Activated CD4-positive, CD25-positive, alpha-beta regulatory T cell treated with anti-CD3 and anti-CD28 coated beads, Interleukin-2, amount 50 U/mL, for 72 hours (primary cell): ENCODE measurements at places on chromosomes 1 and 21.
A peak's percentile ranks its signal among the peaks of the same experiment; 100 is the strongest.

GRCh38 chr1:26020941-26021646 is 481 bp upstream of the EXTL1 start:
- DNase-seq = no peak

DNA sequence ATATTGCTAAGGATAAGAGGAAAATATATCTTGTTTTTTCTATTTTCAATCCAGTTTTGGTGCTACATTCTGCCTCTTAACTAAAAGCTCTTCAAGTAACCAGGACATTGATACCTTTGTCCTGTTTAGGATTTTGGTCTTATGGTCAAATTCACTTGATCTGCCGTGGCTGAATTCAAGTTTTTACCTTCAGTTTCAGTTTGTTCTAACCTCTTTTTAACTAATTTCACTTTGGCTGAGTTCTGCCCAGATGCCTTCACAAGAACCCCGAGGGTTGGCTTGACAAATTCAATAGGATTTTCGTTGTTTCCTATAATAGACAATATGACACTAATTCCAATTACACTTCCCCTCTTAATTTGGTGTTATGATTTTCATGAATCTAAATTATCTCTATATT is 84.5 kb upstream of the C1orf21 start:
- DNase-seq = no peak

- no peak for DNase-seq
Observed at GRCh38 chr1:110449661-110450651, 993 bp upstream of the PROK1 start.

GRCh38 chr1:63807046-63807445 is 33.2 kb downstream of the ROR1 start:
- no peak for DNase-seq

GRCh38 chr1:27643600-27644368 is 8.8 kb upstream of the FGR start:
- peak; percentile 65 for DNase-seq

DNA sequence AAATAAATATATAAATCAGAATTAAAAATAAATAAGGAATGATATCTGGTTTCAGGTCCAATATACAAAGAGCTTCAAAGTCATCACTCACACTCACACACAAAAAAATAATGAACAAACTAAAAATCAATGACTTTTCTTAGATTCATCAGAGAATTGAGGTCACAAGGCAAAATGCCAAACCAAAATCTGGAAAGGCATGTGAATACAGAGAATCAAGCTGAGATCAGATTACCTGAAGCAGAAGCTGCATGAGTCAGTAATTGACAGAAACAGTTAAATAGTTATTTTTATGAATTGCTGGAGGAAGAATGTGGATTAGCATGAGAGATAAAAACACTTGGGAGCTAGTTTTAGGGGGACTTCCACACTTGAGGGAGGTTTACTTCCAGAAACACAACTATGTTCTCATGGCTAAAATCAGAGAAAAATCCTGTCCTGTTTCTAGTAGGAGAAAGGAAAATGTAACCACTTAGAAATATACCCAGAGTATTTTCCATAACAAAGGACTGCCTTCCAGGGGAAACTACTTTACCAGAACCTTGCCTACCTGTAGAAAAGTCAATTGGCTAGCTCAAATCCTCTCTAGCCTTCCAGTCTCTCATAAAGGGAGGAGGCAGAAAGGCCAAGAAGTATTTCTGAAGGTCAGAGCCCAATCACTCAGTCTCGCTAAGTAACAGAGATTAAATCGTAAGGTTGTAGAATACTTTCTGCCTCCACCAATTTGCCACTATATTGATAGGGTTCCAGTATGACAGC is 536.6 kb upstream of the NR5A2 start:
- no peak for DNase-seq

- no peak for DNase-seq
Observed at GRCh38 chr21:42733037-42733627, 79.7 kb downstream of the PDE9A start.

DNA sequence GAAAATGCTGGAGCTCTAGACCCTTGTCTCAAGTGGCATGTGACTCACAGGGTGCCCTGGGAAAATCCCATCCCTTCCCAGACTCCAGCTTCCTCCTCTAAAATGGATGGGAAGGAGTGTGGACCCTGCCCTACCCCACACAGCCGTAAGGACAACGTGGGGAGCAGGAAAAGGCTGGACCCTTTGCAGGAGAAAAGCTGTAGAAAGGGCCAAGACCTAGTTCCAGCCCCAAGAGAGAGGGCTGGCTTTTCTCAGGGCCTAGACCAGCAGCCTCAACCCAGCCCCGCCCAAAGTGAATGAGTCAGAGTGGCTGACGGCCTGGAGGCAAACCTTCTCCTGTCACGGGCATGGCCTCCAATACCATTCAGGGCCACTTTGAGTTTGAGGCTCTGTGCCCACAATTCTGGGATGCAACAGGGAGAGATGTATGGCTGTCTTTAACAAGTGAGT is 1.1 kb downstream of the LAMB3 start:
- DNase-seq = no peak

DNA sequence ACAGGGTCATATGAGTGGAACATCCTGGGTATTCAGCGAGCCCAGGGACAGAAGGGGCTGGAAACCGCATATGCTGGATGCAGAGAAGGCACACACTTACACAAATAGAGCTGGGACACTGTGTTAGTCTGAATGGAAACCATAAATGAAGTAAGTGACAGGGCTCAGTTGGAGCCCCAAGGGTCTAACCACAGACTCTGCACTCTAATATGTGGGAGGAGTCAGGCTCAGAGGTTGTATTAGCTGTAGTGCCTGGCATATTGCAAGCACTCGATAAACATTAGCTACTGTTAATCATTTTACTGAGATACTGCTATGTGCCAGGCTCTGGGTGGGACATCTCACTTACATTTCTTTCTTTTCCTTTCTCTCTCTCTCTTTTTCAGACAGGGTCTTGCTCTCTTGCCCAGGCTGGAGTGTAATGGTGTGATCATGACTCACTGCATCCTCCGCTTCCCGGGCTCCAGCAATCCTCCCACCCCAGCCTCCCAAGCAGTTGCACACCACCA is 6.5 kb upstream of the OLIG1 start:
- no peak for DNase-seq

GRCh38 chr1:218930472-218931241 is 243.0 kb upstream of the LYPLAL1 start:
- no peak for DNase-seq

DNA sequence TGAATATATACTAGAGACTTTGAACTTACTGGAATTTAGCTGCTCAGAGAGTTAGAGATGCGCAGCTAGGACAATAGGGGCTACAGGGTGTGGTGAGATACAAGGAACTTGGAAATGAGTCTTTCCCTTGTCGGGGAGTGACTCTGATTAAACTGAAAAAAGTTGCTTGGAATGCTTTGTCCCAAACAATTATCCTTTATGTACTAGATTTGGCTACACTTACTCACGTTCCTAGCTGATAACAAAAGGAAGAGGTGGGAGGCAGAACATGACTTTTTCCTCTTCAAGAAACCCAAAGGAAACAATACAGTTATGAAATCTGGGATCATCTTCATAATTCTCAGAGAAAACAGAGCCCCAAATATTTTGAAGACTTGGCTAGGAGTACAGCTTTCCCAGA is 6.9 kb upstream of the CGN start:
- no peak for DNase-seq

- DNase-seq = no peak
Observed at GRCh38 chr1:184859381-184860105, 104.9 kb upstream of the EDEM3 start.

DNA sequence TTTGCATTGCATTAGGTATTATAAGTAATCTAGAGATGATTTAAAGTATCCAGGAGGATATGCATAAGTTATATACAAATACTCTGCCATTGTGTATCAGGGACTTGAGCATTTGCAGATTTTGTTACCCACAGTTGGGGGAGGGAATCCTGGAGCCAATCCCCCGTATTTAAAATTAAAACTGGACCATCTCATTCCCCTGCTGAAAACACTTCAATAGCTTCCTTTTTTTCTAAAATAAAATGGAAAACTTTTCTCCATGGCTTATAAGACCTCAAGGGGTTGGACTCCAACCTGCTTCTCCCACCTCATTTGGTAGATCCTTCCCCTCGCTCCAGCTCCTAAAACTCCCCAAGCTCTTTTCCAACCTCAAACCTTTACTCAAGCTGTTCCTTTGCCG is 10.4 kb upstream of the CD34 start:
- no peak for DNase-seq

DNA sequence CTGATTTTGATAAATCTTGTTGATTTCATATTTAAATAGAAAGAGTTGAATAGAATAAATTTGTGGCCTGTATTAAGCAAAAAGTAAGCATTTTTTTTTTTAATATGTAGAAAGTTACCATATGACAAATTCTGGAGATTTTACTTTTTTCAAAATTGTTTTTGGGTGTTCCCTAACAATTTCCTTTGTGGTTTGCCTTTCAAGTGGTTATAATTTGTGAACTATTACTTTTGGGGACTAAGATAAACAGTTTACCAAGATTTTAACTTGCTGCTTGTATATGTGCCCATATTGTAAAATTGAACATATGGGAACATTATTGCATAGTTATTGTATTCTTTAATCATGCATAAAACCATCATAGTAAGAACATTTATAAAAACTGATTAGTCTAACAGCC is 34.6 kb downstream of the SLC30A7 start:
- no peak for DNase-seq

DNA sequence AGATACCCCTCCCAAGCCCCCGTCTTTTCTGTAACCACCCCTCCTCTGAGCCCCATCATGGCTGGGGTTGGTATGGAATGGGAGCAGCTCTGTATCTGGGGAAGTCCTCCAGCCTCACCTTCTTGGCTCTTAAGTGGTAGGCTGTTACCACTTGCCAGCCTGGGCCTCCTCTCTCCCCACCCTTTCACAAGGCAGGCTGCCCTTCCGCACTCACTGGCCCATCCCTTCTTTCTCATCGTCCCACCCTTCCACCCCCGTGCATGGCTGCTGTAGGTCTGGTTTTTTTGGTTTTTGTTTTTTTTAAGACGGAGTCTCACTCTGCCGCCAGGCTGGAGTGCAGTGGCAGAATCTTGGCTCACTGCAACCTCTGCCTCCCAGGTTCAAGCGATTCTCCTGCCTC is 5.2 kb downstream of the CYB561D1 start:
- DNase-seq = no peak
